RWPE1 (cell line): ENCODE measurements at places on chromosomes 7 and 10.

- no peak for DNase-seq
Measured at GRCh38 chr10:117545141-117546019, 2.8 kb downstream of the EMX2 start.

DNA sequence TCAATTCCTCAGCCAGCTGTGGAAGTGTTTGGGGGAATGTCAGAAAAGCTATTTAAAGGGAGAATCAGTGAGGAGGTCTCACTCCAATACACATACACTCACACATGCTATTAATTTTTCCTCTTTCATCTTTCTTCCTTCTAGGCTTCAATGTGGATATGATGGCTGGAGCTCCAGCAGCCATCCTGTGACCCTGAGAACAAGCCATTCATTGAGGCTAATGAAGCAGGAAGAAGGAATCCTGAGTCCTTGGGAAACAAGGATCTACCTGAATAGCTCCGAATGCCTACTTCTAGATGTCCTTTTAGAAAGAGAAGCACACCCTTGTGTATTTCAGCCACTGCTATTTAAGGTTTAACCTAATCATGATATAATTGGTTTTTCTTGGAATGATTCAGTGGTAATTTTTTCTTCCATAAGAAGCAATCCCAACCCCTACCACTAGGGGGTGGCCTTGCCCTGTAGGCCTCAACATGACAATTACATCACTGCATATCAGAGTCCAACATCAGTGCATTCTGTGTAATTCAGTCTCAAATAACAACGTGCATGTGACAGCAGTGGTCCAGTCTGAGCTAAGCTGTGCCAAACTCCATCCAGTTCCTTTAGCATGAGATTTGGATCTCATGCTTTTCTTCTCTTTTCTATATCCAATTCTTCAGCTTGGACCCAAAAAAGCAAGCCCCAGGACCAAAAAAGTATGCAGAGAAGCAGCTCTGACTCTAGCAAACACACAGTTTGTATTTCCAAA is 85.3 kb upstream of the ANKRD1 start:
- peak; percentile 60 for DNase-seq

- no peak for DNase-seq
Measured at GRCh38 chr10:90180886-90181691, 479.7 kb downstream of the KIF20B start.

DNA sequence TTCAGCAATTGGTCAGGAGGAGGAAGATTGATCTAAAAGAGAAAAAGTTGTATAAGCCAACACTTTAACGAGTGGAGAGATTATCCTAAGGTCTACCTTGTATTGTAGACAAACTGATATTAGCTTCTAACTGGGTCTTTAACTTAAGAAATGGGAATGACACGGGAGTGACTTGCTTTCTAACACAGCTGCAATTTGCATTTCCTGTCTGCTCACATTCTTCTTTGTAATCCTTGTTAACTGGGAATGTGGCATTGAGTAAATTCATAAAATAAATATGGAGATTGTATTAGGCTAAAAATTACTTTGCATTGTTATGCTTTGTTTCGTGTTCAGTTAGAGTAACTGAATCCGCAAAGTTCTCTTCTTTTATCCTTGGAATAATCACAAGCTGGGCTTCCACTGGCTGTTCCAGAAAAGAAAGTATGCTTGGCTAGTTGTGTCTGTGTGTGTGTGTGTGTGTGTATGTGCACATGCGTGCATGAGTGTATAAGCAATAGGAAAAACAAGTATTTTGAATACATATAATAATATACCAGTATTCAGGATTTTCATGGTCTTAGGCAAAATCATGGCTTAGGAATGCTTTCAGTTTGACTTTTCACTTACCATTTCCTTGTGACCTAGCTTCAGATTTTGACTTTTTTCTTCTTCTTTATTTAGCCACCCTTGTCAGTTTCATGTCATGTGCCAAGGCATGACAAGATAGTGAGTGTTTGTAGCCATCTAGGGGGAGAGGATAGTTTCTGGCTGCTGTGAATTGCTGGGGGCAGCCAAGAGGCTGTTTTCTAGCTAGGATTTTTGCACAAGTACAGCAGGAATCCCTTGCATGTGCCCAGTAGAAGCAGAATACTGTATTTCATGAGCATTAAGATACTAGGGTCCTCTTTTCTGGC is 54.5 kb upstream of the FZD8 start:
- DNase-seq: no peak

- DNase-seq: no peak
Measured at GRCh38 chr7:100433592-100434296, 2.6 kb downstream of the PPP1R35 start.

- no peak for DNase-seq
Measured at GRCh38 chr10:88657901-88658300, 6.3 kb upstream of the LIPF start.

- DNase-seq: no peak
Measured at GRCh38 chr10:132793871-132794849, 8.2 kb upstream of the NKX6-2 start.

GRCh38 chr7:33593611-33594010 is 311.7 kb upstream of the BMPER start:
- no peak for DNase-seq

GRCh38 chr10:1133495-1134045 is 77.4 kb downstream of the WDR37 start:
- DNase-seq: no peak

DNA sequence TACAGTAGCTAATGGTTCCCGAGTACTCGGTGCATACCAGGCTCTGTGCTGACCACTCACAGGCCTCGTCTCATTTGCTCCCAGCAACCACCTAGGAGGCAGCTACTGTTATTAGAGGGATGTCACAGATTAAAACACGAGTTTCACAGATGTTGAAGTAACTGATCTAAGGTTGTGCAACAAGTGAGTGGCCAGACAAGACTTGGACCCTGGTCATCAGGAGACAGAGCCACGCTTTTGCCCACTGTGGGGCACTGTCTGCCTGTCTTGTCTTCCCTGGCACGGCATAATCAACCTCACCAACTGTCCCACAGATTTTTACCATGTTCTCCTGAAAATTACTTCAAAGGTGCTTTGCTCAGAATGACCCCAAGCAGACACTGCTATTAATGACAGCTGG is 111.6 kb upstream of the HABP2 start:
- DNase-seq: no peak

GRCh38 chr7:34672430-34672829 is 14.4 kb downstream of the NPSR1 start:
- peak; percentile 10 for DNase-seq

DNA sequence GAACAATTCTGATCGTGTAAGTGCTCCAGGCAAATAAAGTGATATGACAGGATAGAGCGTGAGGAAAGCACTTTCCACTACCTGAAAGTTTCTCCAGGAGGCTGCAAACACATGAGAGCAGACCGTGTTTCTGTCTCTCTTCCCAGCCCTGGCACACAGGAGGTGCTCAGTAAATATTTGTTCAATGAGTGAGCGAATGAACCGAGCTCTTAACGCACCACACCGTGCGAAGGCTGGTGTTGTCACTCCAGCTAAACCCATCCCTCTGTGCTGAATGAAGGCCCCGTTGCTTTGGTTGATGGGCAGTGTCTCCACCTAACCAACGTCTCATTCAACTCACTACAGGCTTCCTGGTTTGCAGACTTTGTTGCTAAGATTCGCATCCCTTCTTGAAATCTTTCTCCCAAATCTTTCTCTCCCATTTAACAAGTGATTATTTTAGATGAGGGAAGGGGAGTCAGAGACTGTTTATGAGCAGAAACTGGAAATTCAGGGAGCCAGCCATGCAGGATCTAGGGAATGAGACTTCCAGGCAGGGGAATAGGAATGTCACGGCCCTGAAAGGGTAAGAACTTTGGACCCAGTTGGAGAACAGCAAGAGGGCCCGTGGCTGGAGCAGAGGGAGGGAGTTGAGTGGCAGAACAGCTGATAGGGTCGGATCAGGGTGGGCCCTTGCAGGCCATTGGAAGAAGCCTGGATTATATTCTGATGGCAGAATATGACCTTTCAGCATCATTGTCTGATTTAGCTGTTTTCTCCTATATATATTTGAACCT is 282.6 kb downstream of the CAMK1D start:
- DNase-seq: no peak

GRCh38 chr7:40584667-40585433 is 450.0 kb downstream of the SUGCT start:
- DNase-seq: peak; percentile 41
